ENCODE measurements at places on chromosomes 7 and 10.
A peak's percentile ranks its signal among the peaks of the same experiment; 100 is the strongest.

- DNase-seq: no peak
These were observed 36.9 kb downstream of the ZNRF2 start for GRCh38 chr7:30321089-30321881.

- DNase-seq: no peak
These were observed 337.5 kb upstream of the KCND2 start for GRCh38 chr7:119935418-119936025.

DNA sequence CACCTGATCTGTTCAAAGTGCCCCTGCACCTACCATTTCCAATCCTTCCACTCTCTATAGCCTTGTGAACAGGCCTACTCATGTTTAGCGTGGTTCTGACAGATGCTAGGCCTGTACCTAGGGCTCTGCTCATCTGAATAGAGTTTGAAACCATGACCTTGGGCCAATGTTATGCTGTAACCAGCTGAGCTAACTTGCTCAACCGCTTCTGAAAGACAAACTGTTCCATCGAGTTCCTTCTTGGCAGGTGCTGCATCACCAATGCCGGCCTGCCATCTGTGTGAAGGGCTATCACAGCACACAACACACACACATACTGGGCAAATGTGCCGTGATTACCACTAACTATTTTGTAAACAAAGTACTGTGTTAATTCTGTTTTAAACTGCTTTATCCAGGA, 419.0 kb upstream of the GALNT17 start:
- no peak for DNase-seq

DNA sequence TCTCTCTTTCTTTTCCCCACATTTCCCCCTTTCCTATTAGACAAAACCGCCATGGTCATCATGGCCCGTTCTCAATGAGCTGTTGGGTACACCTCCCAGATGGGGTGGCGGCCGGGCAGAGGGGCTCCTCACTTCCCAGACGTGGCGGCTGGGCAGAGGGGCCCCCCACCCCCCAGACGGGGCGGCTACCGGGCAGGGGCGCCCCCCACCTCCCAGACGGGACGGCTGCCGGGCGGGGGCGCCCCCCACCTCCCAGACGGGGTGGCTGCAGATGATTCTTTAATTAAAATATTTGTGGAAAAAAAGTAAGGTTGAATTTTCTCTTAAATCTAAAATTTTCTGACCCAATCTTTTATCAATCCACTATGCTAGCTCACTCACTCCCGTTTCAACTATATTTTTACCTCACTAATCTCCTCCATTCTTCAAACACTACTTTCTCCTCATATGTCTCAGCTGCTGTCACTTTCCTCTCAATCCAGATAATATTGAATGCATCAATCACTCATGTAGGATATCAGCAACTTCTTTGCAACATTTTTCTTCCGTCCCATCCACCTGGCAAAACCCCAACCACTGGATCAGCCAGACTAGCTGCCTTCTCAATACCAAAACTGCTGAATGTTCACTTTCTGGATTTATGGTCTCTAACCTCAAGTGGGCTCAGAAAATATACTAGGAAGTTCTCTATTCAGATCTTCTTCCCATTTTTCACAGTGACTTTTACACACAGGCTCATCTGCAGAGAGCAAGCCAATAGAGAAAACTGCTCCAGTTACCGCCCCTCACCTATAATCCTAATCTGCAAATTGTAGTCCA, 81.1 kb upstream of the TRIM24 start:
- DNase-seq: no peak

GRCh38 chr10:8171008-8171407, 116.5 kb downstream of the GATA3 start:
- no peak for DNase-seq

DNA sequence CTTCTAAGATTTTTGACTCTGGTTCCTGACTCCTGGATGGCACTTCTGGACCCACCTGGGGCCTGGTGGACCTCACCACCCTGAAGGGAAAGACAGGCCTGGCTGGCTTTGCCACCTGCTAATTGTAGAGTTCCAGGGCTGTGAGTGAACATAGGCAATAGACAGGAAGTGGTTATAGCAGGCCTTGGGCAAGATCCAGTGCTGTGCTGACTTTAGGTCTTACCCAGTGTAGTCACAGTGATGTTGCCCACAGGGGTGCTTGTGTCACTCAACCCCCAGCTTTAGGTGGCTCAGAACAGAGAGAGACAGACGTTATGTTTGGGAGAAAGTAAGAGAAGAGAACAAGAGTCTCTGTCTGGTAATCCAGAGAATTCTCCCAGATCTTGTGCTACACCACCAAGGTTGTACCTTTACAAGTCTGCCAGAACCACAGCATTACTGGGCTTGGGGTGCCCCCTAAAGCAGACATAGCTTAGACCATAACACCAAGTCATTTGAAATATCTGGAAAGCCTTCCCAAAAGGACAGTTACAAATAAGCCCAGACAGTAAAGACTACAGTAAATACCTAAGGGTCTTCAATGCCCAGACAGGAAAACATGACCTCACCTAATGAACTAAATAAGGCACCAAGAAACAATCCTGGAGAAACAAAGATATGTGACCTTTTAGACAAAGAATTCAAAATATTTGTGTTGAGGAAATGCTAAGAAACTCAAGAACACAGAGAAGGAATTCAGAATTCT, 303.4 kb downstream of the PCLO start:
- no peak for DNase-seq

DNA sequence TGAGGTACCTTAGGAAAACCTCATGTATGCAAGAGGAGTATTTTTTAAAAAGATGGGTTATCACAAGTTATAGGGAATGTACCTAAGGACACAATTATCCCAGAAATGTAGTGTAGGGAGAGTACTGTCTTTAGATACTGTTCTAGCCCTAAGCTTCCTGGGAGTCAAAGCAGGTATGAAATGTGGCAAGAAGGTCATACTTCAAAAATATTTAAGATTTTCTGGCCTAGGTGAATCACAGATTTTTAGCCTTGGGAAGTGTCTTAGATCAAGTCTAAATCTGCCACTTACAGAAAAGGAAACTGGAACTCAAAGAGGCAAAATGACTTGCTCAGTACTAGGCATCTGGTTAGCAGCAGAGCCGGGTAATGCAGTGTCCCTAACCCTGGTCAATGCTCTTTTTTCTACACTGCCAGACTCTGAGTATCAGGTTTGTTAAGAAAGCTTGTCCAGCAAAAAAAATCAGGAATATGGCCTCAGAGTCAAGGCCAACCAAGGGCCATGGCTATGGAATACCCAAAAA, 13.9 kb downstream of the PIK3AP1 start:
- no peak for DNase-seq

- no peak for DNase-seq
These were observed 98.5 kb downstream of the MCU start for GRCh38 chr10:72790216-72790990.

DNA sequence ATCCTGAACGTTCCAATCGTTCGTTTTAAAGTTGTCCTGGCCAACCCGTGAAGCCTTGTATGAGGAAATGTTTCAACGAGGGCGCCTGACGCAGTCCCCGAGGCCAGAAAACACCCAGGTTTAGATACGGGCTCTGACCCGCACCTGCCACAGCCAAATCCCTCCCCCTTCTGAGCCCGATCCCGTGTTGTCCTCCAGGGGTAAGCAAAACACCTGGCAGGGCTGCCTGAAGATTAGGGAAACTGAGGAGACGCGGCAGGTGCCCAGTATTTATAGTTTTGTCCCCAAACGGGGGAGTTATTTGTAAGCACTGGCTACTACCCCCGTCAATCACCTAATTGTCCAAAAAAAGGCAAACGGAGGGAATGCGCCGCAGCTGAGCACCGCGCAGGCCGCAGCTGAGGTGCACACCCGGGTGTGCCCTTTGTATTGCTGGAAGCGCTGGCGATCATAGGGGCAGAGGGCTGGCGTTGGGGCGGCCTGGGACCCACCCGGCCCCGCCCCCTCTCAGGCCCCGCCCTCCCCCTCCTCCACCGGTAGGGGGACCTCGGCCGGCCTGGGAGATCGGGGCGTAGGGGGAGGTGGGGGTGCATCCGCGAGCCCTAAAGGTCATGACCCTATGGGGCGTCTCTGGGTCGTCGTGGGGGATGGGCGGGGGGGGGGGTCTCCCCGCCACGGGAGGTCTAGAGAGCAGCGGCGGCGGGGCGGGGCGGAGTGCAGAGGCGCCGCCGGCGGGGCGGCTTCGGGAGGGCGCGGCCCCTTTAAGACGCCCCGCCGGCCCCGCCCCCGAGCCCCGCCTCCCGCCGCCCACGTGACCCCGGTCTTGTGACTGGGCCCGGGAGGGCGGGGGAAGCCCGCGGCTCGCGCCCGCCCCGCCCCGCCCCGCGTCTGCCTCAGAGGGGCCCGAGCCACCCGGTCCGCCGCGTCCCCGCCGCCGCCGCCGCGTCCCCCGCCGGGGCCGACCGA, at the start of gene BRI3:
Gene BRI3 (plus strand): TSS at position 896 of the 966 bp plus-strand sequence. CDS start 110 bp downstream, outside the sequence.
- peak; percentile 88 for DNase-seq

- no peak for DNase-seq
These were observed 663 bp downstream of the HERPUD2 start for GRCh38 chr7:35694161-35694783.

DNA sequence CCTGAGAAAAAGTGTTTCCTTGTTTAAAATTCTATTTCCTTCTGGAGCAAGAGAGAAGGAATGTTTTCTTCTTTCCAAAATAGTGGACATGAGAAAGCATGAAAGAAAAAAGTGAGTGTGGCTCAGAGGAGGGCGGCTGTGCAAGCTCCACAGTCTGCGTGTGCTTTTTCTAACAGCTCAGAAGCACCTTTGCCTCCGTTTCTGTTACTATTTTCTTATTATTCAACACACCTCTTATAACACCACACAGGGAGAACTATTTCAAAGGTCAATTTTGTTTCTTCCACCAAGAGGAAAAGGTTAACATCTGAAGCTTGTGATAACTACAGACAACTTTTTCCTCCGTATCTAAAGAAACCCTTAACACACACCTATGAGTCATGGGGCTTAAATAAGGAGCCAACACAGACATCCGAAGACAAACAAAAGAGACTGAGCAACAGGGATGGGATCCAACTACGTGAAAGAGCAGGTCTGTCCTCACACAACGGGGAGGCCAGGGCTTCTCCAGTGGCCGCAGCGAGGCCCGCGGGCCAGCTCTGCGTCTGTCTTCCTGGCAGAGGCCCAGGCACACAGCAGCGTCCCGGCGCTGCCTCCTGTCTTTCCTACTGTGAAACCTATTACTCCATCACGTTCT, 36.2 kb upstream of the NCAPG2 start:
- no peak for DNase-seq

- no peak for DNase-seq
These were observed 320.4 kb upstream of the SP8 start for GRCh38 chr7:21107101-21107500.

DNA sequence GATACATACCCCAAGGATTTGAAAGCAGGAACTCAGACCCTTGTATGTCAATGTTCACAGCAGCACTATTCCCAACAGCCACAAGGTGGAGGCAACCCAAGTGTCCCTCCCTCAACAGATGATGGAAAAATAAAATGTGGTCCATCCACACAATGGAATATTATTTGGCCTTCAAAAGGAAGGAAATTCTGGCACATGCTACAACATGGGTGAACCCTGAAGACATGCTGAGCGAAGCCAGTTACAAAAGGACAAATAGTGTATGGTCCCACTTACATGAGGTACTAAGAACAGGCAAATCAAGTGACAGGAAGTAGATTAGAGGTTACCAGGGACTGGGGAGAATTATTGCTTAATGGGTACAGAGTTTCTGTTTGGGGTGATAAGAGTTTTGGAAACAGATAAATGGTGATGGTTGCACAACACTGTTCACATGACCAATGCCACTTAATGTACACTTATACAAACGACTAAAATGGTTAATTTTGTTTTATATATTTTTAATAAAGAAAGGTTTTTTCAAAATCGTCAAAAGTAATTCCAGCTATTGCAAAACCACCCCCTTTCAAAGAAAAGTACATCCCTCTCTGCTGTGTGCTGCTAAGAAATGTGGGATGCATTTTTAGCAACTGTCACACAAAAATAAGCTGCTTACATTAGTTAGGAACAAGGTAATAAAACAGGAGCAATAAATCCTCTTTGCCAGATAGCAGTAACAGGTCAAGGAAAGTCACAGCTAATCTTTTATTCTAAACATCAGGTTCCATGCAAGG, 85.7 kb downstream of the GRB10 start:
- DNase-seq: no peak

GRCh38 chr7:50304911-50305582, 531 bp downstream of the IKZF1 start:
- DNase-seq: no peak

DNA sequence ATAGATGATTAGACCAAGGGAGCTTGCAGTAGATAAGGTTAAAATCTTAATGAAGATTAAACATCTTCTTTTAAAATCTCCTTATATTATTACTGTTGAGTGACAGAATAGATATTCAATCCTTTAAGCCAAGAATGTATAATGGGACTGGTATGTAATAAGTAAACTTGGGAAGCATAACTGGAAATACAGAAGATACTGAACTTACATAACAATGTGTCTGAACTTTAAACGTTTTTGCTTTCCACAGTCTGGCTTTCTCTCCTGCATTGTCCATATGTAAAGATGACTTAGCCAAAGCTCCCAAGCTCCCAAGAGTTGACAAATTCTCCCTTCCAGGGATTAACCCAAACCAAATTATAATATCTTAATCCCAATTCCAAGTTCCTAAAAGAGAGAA, 129.8 kb downstream of the KCND2 start:
- DNase-seq: no peak

GRCh38 chr10:35934642-35934995, 292.5 kb upstream of the FZD8 start:
- DNase-seq: no peak

DNA sequence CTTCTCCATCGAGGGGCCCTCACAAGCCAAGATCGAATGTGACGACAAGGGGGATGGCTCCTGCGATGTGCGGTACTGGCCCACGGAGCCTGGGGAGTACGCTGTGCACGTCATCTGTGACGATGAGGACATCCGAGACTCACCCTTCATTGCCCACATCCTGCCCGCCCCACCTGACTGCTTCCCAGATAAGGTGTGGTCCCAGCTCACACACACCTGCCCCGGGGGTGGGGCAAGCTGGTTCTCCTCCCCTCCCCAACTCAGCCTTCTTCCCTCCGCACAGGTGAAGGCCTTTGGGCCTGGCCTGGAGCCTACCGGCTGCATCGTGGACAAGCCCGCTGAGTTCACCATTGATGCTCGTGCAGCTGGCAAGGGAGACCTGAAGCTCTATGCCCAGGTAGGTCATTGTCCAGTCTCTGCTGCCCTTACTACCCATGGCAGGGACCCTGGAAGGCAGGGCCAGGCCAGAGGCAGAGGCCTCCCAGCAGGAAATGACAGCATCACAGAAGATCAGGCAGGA, 11.0 kb downstream of the FLNC start:
- no peak for DNase-seq

- DNase-seq: no peak
These were observed 243.8 kb downstream of the DNAJB9 start for GRCh38 chr7:108813251-108814014.

DNA sequence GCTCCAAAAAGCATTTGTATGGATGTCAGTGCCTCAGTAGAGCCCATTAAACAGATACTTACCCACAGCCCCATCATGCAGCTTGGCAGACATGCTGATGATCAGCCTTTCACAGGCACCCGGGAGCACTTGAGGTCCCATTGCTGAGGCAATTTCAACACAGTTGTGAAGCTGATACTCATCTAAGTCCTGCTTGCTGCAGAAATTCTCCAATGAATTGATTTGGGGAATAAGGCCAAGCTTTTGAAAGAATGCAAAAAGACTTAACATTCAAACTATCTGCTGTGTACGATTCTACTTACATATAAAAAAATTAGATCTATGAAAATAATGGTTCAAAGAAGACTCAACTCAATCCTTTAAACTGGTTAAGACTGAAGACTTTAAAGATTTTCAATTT, 60.5 kb downstream of the LAMB4 start:
- no peak for DNase-seq

GRCh38 chr7:74032191-74032490, 4.2 kb downstream of the ELN start:
- DNase-seq: no peak

Measured in hippocampal formation (tissue), 2 donors.